Gastroesophageal sphincter (tissue), 4 donors: ENCODE measurements at places on chromosomes 12 and 14. TPM values are rescaled to one million over a fixed set of nuclear protein-coding genes. Genes with fewer than 3 reads are reported as not detected.

The SPTB gene
- 3.1 TPM for total RNA-seq

The OASL gene
- total RNA-seq: 3.0 TPM

The CLEC4A gene
- total RNA-seq: 1.5 TPM

- ATAC-seq: no peak
These were observed 15.8 kb upstream of the KRT7 start for GRCh38 chr12:52217223-52217622.

GRCh38 chr14:94180655-94181271, 6.6 kb downstream of the PPP4R4 start:
- ATAC-seq: no peak

The BEST3 gene
- 0.23 TPM for total RNA-seq

The PZP gene
- total RNA-seq: 0.16 TPM

DNA sequence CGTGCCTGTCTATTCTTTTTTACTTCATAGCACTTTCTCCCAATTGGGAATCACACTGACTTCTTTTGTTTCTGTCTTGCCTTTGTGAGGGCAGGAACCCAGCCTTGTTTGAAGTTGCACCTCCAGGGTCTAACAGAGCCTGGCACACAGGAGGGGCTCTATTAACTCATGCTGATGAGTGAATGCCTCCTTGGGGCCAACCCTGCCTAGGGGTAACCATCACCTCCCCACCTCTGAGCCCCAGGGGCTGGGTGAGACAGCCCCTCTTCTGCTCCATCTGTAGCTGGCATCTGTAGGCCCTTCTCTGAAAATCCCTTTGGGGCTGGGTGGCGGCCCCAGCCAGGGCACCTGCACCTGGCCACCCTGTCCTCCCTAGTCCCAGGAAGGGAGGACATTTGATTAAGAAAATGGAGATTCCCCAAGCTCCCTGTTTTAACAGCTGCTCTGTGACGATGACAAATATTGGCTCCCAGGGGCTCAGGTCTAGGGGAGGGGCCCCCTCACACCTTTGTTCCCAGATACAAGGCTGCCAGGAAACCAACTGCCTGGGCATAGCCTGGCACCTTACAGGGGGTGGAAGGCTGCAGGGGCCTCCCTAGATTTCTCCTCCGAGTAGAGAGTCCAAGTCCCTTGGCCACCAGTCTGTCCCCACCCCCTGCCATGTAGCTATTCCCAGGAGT, 11.8 kb downstream of the TAMALIN start:
- no peak for ATAC-seq

The COQ6 gene
- 37.3 TPM for total RNA-seq

GRCh38 chr14:71534506-71534905, 397.7 kb upstream of the RGS6 start:
- no peak for ATAC-seq

The INSM2 gene
- not detected for total RNA-seq
